ENCODE measurements at places on chromosomes 1 and 21. TPM values are rescaled to one million over a fixed set of nuclear protein-coding genes. Genes with fewer than 3 reads are reported as not detected.

- no peak for DNase-seq
Measured at GRCh38 chr1:7519181-7519860, 251.8 kb upstream of the VAMP3 start.

DNA sequence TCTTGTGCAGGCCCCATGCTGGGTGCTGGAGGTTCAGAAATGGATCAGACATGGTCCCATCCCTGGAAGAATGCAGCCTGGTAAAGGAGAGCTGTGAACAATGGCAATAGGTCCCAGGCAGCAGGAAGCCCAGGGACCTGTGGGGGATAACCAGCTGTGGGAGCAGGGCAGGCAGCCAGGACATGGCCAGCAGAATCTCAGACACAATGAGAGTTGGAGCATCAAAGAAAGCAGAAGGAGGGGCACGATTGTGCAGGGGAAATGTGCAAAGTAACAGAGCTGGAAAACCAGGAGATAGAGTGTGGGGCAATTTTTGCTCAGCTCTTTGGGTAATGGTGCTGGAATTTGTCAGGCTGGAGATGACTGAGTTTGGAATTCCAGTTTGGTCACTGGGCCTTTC is 44.3 kb downstream of the C8B start:
- no peak for DNase-seq

- DNase-seq, result no peak
Measured at GRCh38 chr1:73452522-73452921, 745.5 kb downstream of the LRRIQ3 start.

DNA sequence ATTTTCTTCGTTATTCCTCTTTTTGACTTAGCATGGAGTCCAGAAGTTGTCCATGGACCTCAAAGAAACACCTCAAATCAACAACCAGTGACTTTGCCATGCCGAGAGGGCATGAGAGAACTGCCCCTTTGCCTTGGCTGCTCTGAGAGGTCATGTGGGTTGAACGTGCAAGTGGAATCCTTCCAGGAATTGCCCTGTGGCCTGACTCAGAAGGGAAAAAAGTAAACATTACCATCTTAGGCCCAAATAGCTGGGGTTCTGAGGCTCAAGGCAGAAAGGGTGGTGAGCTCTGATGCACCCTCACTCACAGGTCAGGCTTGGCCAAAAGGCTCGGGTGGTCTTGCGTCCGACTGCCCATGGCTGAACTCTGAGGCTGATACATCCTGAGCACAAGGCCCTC is 15.1 kb downstream of the STUM start:
- no peak for DNase-seq

- no peak for DNase-seq
Measured at GRCh38 chr1:185367218-185367617, 50.2 kb upstream of the IVNS1ABP start.

DNA sequence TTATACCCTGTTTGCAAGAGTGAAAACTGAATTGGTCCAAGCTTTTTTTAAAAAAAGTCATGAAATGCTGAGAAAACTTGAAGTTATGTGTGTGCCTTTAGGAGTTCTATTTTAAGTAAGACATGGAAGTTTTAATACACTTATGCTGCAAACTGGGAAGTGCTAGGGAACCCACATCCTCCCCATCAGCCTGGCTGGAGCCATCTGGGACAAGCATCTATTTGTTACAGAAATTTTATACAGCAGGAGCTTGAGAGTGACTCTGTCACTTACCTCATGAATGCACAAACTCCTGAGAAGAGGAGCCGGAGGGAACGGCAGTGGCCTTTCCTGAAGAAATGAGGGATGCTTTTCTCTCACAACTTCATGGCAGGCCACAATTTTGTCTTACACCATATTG is 78.2 kb upstream of the SLC44A3 start:
- DNase-seq, result no peak

- DNase-seq, result peak; percentile 61
Measured at GRCh38 chr1:153728305-153729066, 636 bp downstream of the INTS3 start.

- DNase-seq, result no peak
Measured at GRCh38 chr1:6171548-6172124, 8.5 kb downstream of the CHD5 start.

DNA sequence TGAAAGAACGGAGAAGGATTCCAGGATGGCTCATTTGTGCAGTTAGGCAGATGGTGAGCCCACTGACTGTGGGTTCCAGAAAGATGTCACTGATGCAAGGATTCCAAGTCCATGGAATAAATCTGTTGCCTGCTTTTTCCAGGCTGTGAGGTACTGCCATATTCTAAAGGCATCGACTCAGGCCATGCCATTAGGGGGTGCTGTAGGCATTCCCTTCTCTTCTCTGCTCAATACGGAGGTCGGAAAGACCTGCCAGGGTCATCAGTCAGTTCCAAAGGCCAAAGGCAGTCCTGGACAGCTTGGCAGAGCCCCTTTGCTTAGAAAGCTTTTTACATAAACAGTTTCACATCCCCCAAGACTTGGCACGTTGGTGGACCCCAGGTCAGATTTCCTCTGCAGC is 31.7 kb upstream of the TMEM125 start:
- DNase-seq, result peak; percentile 52

DNA sequence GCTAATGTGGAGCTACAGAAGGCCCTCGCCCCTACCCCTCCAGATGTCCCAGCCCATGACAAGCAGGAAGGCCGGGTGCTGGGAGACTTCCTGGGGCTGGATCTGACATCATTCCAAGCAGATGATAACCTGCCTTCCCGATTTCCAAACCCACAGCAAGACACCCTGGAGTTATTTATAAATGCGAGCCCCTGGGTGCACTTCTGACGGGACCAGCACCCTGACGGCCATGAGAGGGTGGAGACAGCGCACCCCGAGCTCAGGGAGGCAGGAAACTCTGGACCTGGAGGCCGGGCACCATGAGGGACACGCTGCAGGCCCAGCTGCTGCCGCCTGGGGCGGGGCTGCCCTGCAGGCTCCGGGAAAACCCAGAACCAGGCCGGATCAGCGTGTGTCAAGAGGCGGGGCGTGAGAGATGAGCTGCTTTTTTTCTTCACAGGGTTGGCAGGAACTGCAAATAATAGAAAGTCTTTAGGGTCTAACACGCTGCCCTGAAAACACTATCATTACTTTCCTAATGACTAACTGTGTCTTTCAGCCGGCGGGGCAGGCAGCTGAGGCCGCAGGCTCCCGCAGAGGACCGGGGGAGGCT is 2.5 kb upstream of the PCBP3 start:
- no peak for DNase-seq

- DNase-seq, result no peak
Measured at GRCh38 chr1:78843546-78843945, 163.0 kb downstream of the ADGRL4 start.

- DNase-seq, result no peak
Measured at GRCh38 chr1:63223426-63223825, 98.9 kb upstream of the FOXD3 start.

DNA sequence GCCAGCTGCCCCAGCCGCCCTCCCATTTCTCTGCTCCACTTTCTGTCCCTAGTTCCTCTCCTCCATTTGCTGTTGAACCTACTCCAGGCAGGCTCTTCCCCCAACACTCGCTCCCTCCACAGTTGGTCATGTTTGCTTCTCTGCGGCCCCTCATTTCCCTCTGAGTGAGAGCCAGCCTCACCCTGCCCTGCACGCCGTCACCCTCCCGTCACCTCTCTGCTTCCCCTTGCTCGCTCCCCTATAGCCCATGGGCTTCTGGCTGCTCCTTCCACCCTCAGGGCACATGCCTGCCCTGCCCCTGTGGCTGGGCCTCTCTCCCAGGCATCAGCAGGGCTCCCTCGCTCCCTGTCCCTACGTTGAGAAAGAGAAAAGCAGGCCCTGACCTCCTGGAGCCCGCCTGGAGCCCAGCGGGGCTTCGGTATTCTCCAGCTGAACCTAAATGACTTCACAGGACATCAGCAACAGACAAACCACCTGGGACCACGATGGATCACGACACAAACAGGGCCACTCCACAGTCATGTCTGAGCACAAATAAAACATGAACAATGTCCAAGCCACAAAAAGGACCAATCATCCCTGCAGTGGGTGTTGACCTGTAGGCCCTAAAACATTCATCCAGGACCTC is 13.3 kb upstream of the THEMIS2 start:
- DNase-seq, result no peak

DNA sequence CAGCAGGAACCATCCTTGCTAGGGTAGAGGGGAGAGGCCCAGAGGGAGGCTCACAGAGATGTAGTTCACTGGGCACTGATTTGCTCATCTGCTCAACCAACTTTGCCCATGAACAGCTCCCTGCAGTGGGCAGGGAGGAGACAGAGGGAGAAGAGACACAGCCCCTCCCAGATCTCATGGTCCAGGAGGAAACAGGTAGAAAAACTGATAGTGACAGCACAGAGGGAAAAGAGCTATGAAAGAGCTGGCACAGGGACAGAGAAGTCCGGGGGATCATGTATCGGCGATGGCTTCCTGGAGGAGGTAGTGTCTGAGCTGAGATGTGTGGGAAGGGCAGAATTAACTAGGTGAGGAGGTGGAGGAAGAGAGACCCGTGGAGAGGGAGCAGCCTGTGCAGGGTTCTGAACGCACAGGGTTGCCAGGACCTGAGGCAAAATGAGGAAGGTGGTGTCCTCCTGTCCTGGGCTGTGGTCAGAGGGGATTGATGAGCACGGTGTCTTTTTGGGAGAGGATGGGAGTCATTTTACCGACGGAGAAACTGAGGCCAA is 85.9 kb downstream of the PTPRU start:
- DNase-seq, result no peak

DNA sequence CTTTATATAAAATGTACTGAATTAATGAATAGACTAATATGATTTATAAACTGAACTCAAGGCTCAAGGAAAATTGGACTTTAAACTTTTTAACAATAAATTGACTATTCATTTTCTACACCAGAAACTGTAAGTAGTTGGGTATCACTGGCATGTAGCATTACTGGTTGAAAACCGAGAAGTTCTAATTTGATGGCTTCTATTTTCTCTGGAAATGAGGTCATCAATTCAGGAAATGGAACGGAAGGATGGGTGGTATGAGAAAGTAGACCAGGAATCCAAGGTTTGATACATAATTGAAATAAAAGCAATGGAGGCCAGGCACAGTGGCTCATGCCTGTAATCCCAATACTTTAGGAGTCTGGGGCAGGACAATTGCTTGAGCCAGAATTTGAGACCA is 50.4 kb downstream of the RERE start:
- DNase-seq, result no peak

- DNase-seq, result no peak
Measured at GRCh38 chr1:36585569-36586548, 103.1 kb upstream of the CSF3R start.

DNA sequence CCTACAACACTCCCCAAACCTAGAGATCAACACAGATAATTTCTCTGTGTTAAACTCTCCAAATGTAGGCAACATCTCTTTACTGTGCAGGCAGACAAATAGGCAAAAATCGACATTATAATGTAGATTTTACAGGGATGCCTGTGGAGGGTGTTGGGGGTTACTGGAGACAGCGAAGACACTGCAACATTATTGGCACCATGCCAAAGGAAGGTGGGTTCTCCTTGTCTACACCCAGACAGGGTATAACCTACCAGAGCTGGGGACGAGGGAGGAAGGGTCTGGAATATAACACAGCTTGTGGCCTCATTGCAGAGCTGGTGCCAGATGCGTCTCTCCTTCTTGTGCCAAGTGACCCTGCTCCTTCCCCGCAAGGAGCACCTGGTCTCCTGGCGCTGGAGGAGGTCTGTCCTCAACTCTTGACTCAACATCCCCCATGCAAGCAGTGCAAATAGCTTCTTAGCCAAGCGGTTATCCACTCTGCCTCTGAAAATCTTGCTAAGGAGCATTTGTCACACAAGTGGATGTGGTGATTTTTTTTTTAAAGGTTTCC is 404.0 kb downstream of the PRDM2 start:
- no peak for DNase-seq

DNA sequence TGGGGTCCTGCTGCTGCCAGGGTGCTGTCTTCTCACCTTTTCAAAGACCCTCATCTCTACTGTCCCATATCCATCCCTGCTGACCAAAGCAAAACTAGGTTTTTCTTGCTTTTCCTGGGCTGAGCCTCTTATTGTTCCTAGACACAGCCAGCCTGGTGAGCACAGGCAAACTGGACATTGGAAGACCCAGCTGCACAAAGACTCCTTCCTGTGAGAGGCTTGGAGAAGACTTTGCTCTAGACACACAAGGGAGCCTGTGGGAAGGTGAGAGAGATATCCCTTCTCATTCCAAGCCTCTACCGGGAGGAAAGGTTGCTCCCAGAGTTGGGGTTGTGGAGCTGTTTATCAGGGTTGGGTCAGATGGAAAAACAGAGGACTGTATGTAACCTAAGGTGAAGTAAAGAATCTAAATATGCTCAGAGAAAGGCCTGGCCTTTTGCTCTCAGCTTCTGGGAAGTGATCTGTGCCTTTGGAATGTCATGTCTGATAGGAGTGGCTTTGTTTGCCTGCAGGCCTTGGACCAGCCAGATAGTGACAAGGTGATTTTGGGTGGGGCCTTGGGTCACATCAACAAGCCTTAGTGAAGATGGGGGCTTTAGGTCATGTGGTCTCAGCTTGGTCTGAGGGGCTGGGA is 87.6 kb upstream of the RUNX1 start:
- peak; percentile 47 for DNase-seq

DNA sequence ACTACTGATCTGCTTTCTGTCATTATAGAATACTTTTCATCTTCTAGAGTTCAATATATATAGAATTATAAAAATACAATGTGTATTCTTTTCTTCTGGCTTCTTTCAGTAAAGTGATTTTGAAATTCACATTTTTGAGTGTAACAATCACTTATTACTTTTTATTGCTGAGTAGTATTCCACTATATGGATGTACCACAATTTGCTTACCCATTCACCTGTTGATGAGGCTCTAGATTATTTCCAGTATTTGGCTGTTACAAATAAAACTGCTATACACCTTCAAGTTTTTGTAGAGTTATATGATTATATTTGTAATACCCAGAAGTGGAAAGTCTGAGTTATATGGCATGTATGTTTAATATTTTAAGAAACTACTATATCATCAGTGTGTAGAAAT is 159.4 kb downstream of the RWDD3 start:
- DNase-seq, result no peak

GRCh38 chr1:47732489-47732888 is 264.7 kb downstream of the TRABD2B start:
- no peak for DNase-seq

- DNase-seq, result no peak
Measured at GRCh38 chr1:15509586-15509985, 14.4 kb downstream of the CASP9 start.

FAM163A gene
- 0.16 TPM for total RNA-seq

All from ureter (tissue), 1 donor.